ENCODE measurements at places on chromosomes 2 and 18.

GRCh38 chr2:61177727-61178549 lies 15.9 kb downstream of the C2orf74 start:
- peaks cover 33% of the 10 kb centered on the region for H3K36me3 ChIP-seq
- no peaks in the 10 kb centered on the region for H3K27me3 ChIP-seq
- H3K27ac ChIP-seq: peak overlapping the region; percentile 93
- peak; percentile 19 for DNase-seq
- H3K4me1 ChIP-seq: peaks cover 70% of the 10 kb centered on the region
- H3K4me3 ChIP-seq: peak overlapping the region; percentile 93

GRCh38 chr2:62686012-62686685 lies 19.4 kb upstream of the EHBP1 start:
- H3K4me1 ChIP-seq: no peaks in the 10 kb centered on the region
- no peak overlapping the region for H3K27ac ChIP-seq
- no peaks in the 10 kb centered on the region for H3K36me3 ChIP-seq

DNA sequence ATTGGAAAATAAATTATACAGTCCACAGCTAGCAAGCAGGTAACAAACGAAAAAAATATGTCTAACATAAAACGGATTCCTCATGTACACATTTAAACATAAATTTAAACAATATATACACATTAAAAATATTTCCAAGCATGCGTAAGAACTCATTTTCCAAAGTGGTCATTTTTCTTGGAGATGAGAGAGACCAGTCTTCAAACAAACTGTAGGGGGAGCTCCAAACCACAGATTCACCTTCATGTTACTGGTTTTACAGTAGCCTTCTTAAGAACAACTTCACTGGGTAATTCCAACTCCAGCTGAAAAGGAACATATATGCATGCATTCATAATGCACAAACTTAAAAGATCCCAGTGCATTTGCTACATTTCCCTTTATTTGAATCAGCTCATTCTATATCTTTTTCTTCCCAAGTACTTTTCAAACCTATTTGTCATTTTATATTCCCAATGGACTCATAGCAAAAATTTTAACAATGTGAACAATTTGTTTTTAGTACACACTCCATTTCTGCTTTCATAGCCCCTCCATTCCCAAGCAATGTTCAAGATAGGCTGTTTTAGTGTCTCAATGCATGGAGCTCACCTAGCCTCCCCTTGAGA lies 4.7 kb upstream of the STAMBP start:
- no peak overlapping the region for H3K27ac ChIP-seq
- H3K27me3 ChIP-seq: peaks cover 3% of the 10 kb centered on the region
- no peak overlapping the region for H3K4me3 ChIP-seq
- H3K36me3 ChIP-seq: no peaks in the 10 kb centered on the region
- peaks cover 13% of the 10 kb centered on the region for H3K4me1 ChIP-seq

DNA sequence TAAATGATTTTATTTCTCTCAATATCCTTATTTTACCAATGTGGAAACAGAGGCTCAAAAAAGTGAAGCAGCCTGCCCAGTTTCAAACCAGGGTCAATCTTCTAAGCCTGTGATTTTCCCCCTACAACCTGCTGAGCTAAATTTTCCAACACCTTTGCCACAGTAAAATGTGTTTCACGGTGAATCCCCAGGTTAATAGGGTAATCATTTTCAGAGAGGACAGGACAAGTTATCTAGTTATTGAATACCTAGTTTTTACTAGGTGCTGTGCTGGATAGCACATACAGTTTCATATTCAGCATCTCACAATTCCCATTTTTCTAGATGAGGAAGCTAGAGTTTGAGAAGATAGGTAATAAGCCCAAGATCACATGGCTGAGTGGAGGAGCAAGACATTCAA lies 236.6 kb downstream of the PTH2R start:
- H3K27me3 ChIP-seq: no peaks in the 10 kb centered on the region
- no peak for DNase-seq
- no peaks in the 10 kb centered on the region for H3K36me3 ChIP-seq
- H3K4me3 ChIP-seq: no peak overlapping the region
- no peak overlapping the region for H3K27ac ChIP-seq
- no peaks in the 10 kb centered on the region for H3K4me1 ChIP-seq

DNA sequence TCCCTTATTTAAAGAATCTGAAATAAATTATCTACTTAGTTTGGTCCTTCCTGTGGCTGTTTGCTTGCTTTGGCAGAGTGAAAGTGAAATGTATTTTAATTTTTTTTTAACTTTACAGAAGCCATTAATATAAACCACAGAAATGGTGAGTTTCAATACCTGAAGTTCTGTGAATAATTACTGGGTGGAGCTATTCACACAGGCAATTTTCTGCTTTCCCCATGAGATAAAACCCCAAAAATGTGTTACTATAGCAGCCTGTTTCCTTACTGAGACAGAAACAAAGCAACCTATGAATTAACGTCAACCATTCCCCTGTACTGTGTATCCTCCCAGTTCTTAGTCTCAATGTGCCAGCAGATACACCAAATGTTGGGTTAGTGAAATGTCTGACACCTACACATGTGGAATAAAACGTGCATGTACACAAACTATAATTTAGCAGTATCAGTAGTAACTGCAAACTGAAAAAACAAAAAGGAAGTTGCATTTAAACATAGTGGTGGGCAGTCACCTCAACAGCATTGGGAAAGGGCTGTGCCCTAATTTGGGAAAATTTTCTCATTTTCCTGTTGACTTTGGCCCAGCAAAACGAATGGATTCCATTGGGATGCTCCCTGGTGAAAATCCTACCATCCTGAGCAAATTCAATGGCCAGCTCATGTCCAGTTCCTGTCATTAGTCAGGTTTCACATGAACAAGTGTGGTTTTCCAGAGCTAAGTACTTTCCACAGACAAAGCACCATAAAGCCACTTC lies 73.1 kb upstream of the RMDN2 start:
- no peak overlapping the region for H3K27ac ChIP-seq
- H3K36me3 ChIP-seq: no peaks in the 10 kb centered on the region
- no peak overlapping the region for H3K4me3 ChIP-seq

- H3K27me3 ChIP-seq: peaks cover 47% of the 10 kb centered on the region
- H3K4me3 ChIP-seq: no peak overlapping the region
- DNase-seq: no peak
Measured at GRCh38 chr18:79540904-79541282, 138.7 kb upstream of the CTDP1 start.

- H3K27me3 ChIP-seq: no peaks in the 10 kb centered on the region
- peak; percentile 30 for DNase-seq
- H3K27ac ChIP-seq: no peak overlapping the region
- no peaks in the 10 kb centered on the region for H3K36me3 ChIP-seq
- H3K4me1 ChIP-seq: peaks cover 9% of the 10 kb centered on the region
Measured at GRCh38 chr2:208501206-208501605, 94.6 kb downstream of the PTH2R start.

- no peaks in the 10 kb centered on the region for H3K27me3 ChIP-seq
- DNase-seq: no peak
- H3K4me1 ChIP-seq: no peaks in the 10 kb centered on the region
- H3K27ac ChIP-seq: no peak overlapping the region
Measured at GRCh38 chr18:22800551-22800951, 132.6 kb upstream of the RBBP8 start.

DNA sequence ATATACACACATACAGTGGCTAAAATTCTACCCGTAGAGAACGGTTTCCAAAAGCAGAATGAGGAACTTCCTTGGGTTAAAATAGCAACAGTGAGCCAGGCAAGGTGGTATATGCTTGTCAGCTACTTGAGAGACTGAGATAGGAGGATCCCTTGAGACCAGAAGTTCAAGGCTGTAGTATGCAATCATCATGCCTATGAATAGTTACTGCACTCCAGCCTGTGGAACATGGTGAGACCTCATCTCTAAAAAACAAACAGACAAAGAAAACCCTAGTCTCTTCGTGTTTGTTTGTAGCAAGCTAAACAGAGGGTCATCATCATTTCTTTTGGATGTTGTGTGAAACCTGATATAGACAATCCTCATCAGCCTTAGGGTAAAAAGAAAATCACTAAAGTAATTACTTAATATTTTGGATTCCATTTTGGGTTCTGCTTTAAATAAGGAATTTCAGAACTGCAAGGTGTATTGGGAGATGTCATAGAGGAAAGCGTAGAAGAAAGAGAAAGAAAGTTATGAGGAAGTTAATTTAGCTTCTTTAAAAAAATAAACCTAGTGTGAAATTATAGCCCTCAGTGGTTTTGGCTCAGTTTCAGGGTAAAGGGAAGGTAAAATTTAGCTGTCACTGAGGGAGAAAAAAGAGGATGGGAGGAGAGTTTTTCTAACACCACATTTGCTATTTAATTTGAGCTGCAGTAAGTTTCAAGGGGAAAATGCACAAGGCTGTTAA lies 46.5 kb downstream of the PLEK start:
- no peaks in the 10 kb centered on the region for H3K36me3 ChIP-seq
- H3K27ac ChIP-seq: no peak overlapping the region
- H3K4me1 ChIP-seq: no peaks in the 10 kb centered on the region
- no peak overlapping the region for H3K4me3 ChIP-seq
- H3K27me3 ChIP-seq: no peaks in the 10 kb centered on the region

GRCh38 chr2:52501715-52502475 lies 1265.7 kb upstream of the CHAC2 start:
- H3K27ac ChIP-seq: no peak overlapping the region
- no peak for DNase-seq
- H3K27me3 ChIP-seq: no peaks in the 10 kb centered on the region
- H3K4me1 ChIP-seq: no peaks in the 10 kb centered on the region
- H3K36me3 ChIP-seq: no peaks in the 10 kb centered on the region
